NCI-H748 treated with DMSO at 0.1 percent for 48 hours (cell line): ENCODE measurements at places on chromosomes 3 and 15.

- no peak for DNase-seq
These were observed 10.5 kb upstream of the EPHB3 start for GRCh38 chr3:184551103-184551502.

GRCh38 chr15:57172925-57173324 is 203.4 kb upstream of the CGNL1 start:
- no peak for DNase-seq

DNA sequence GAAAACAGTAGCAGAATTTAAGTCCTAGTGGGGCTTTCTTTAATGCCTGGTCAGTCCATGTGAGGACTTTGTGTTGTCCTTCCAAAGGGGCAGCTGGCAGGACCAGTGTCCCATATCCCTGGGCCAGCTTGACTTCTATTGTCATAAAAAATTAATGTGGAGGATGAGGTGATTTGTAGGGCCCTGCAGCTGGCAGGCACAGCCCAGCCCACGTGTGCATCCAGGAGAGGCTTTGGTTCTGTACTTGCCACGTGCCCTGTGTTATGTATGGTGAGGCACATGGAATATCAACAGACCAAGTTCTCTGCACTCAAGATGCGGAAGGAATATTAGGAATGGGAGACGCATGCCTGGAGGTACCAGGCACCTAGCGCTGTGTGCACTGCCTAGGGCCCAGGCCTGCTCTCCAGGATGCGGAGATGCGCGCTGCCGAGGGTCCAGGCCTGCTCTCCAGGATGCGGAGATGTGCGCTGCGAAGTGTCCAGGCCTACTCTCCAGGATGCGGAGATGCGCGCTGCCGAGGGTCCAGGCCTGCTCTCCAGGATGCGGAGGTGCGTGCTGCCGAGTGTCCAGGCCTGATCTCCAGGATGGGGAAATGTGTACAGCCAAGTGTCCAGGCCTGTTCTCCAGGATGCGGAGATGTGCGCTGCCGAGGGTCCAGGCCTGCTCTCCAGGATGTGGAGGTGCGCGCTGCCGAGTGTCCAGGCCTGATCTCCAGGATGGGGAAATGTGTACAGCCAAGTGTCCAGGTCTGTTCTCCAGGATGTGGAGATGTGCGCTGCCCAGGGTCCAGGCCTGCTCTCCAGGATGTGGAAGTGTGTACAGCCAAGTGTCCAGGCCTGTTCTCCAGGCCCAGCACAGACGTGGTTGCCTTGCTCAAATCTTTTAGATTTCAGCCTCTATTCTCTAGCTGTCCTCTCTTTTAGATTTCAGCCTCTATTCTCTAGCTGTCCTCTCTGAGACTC is 183.3 kb upstream of the ROPN1 start:
- DNase-seq, result no peak

GRCh38 chr15:76289582-76289981 is 21.7 kb downstream of the ETFA start:
- no peak for DNase-seq

- DNase-seq, result peak; percentile 45
These were observed 775 bp upstream of the CCDC39 start for GRCh38 chr3:180680097-180680430.

DNA sequence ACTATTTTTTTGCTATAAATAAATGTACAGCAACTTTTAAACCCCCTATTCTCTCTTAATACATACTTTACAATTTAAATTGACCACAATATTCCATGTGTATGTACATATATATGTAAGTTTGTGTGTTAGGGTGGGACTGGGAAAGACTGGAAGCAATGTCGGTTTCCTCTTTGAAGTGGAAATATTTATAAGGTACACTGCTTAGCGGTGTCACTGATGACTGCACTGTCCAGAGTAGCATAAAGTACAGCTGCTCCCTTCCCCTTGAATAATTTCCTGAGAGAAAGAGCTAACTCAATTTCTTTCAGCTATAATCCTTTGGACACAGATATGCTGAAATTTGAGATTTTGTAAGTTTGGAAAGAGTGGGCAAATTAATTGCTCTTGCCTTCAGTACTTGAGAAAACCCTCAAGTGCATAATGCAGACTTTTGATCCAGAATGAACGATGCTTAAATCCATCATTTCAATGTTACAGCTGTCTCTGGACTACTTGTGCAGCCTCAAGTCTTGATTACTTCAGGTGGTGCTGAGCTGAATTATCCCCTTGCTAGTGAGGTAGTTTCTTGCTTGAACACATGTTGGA is 267.0 kb upstream of the CFAP20DC start:
- no peak for DNase-seq

DNA sequence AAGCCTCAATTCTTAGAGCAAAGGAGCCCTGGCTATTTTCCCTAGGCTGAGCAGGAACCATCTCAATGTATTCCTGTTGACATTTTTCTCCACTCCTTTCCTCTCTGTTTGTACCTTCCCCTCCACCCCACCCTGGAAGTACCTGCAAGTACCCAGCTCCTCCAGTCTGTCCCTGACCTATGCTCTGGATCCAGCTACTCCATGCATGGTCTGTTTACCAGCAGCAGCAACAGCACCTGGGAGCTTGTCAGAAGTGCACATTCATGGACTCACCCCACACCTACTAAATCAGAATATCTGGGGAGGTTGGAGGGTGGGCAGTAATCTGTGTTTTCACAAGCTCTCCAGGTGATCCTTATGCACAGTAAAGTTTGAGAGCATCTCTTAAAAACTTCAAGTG is 240.7 kb upstream of the UMPS start:
- no peak for DNase-seq

DNA sequence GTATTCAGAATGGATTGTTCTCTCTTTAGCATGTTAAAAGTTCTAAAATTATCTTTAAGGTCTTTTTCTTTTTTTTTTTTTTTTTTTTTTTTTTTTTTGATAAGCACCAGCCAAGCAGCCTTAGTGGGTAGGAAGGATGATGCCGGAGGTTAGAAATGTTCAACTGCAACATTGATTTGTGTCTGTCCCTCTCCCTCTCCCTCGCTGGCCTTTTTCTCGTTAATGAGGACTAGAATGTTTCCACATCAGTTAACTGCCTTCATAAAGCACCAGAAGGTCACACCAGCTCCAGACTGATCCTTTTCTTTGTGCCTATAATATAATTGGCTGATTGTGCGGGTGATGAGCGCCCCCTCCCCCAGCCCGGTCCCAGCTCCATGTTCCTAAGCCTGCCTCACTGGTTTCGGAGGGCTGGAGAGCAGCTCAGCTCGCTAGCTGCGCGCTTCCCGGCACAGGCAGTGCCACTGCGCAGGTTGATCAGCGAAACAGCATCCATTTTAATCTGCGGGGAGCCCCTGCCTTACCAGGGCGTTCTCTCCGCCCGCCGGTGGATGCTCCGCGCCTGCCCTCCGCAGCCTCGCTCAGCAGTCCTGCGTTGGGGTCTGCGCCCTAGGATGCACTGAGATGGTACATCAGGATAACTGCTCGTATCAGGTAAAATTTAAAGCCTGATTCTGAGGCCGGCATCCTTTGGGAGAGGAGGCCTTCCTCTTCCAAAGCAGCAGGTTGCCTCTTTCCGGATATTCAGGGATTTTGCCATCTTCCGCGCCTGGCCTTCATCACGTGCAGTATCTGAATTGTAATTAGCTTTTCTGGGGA is 148.9 kb upstream of the IL12A start:
- no peak for DNase-seq

DNA sequence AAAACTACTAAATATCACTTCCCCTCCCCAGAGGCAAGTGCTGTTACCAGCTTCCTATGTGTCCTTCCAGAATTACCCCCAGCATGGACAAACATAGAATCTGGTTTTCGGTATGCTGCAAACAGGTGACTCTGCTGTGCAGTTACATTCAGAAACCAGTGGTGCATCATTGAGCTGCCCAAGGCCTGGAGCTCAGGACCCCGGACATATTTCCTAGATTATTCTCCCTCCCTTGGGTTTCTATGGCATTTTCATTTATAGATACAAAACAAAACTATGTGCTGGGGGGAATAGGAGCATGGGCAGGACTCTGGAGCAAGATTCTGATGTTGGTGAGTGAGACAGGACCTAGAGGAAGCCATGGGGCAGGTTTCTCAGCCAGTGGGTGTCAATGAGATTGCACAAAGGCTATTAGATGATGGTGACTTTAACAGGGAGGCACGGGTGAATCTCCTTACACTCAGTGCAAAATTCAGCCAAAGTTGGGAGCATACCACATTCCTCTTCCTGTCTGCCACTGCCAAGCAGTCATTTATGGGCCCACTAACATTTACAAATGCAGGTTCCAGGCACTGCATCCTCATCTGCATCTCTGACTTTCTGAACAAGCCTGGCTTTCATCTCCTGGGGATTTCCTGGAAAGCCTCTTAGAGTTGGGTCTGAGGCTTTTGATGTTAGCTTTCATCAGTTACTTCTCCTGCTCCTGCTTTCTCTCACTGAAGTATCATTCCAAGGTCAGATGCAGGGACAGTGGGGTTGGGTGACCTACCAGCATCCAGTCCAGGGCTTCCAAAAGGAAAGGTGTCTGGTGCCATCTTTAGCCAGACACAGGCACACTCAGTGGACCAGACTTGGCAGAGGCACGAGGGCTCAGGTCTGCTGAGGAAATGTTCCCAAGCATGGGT is 44.5 kb downstream of the CMTM7 start:
- DNase-seq, result no peak

DNA sequence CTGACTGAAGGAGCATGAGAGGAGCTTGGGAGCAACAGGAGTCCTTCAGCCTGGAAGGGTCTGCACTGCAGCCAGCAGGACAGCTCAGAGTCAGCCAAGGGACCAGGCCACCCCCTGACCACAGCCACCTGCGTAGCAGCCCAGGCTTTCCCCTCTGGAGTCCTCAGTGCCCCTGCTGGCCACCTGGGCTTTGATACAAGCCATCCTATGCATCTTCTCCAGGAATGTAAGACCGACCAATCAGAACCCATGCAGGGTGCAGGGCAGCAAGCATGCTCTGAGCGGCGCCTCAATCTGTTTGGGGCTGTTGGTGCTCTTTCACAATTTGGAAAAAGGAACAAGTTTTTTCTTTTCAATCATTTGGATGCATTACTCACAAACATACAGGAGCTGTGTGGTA is 52.0 kb downstream of the DZIP1L start:
- DNase-seq, result no peak

- DNase-seq, result no peak
These were observed 78.0 kb upstream of the FEZF2 start for GRCh38 chr3:62451211-62451887.

- DNase-seq, result no peak
These were observed 639.7 kb upstream of the NR2F2 start for GRCh38 chr15:95690631-95691340.

- no peak for DNase-seq
These were observed 4.5 kb upstream of the RPP25 start for GRCh38 chr15:74960995-74961588.

DNA sequence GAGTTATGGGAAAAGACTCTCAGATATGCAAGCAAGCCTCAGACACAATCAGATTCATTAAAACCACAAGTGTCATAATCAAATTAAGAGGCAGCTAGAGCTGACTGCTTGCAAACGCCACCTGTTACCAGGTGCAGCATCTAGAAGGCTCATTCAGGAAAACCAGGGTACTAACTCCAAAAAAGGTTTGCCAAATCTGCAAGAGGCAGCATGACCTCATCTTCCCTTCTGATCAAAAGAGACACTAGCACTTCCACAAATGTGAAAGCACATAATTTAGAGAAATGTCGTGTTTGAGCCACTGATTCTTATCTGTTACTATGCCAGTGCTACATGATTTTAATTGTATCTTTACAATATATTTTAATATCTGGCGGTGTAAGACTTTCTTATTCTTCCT is 123.3 kb upstream of the NANOGP8 start:
- no peak for DNase-seq

DNA sequence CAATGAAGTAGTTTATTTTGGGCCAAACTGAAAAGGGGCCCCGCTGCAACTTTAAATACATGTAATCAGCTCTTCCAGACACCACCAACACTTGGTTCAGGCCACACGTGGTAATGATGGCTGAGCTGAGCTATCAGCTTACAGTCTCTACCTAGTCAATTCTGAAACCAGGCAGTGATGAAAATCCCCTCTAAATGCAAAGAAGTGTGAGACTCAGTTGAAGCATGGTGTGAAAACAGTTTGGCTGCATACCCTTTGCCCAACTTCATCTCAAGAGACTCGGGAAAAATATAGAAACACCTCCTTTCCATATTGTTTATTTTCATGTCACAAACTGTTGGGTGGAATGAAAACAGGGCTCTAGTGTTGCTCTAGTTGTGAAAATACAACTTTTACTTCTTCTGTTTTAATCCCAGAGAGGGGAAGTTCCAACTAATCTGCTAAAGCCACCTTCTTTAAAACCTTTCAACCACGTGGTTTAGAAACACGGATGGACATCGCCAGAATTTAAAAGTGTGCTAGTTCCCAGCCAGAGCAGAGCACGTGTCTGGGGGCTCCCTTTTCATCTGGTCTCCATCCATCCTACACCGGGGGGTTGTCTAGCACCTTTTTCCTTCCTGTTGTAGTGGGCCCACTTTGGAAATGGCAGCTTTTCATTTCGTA is 229.1 kb downstream of the EPHB1 start:
- DNase-seq, result no peak

DNA sequence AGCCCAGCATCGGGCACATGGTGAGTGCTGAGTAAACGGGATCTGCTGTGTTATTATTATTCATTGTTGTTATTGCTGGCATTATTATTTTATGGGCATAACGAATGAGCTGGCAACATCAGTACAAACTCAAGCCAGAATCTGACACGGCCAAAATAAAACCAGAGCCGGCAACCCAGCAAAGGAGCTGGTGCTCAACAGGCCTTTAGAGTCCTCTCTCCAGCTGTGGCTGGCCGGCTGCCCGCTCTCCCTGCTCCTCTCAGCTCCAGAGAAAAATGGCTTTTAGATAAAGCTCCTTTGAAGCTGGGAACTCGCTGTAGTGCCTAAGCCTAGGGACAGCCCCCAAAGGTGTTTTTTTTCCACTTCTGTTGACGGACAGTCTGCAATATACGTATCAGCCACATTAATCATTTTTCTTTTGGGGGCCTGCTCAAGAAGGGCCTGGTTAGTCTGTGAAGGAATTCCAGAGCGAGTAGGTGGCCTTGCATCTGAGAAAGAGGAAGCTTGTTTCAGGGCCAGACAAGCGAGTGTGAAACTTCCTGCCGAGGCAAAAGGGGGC is 193.9 kb upstream of the UBE2E1 start:
- DNase-seq, result no peak

- no peak for DNase-seq
These were observed 74.6 kb downstream of the TGFBR2 start for GRCh38 chr3:30680789-30681648.

GRCh38 chr3:76035117-76035516 is 249.8 kb upstream of the ZNF717 start:
- no peak for DNase-seq
